Fibroblast of the aortic adventitia (primary cell): ENCODE measurements at places on chromosomes 7 and 10. TPM values are rescaled to one million over a fixed set of nuclear protein-coding genes. Genes with fewer than 3 reads are reported as not detected.

The GALNT17 gene
- 0.18 TPM in 1 of 2 replicates, not detected in the other for total RNA-seq

The OGDHL gene
- under 0.01 and 0.57 TPM in 2 replicates for total RNA-seq

The NUTM2B gene
- 0.09 TPM in 1 of 2 replicates, not detected in the other for total RNA-seq

The HPSE2 gene
- total RNA-seq: not detected in 2 replicates

The PRKAR2B gene
- 2.7 and 6.9 TPM in 2 replicates for total RNA-seq
